GM12878 (cell line): ENCODE measurements at places on chromosomes 1 and 21.

- DNase-seq, result no peak
Measured at GRCh38 chr1:166159656-166160055, 7.1 kb downstream of the FAM78B start.

GRCh38 chr1:14740016-14740415, 141.5 kb downstream of the KAZN start:
- DNase-seq, result no peak

- no peak for DNase-seq
Measured at GRCh38 chr1:119341372-119341947, 27.1 kb upstream of the HAO2 start.

GRCh38 chr1:243712941-243713340, 137.1 kb downstream of the AKT3 start:
- no peak for DNase-seq

GRCh38 chr1:228226956-228227791, 19.3 kb downstream of the OBSCN start:
- no peak for DNase-seq

- DNase-seq, result no peak
Measured at GRCh38 chr21:34980423-34981115, 68.5 kb downstream of the RUNX1 start.

DNA sequence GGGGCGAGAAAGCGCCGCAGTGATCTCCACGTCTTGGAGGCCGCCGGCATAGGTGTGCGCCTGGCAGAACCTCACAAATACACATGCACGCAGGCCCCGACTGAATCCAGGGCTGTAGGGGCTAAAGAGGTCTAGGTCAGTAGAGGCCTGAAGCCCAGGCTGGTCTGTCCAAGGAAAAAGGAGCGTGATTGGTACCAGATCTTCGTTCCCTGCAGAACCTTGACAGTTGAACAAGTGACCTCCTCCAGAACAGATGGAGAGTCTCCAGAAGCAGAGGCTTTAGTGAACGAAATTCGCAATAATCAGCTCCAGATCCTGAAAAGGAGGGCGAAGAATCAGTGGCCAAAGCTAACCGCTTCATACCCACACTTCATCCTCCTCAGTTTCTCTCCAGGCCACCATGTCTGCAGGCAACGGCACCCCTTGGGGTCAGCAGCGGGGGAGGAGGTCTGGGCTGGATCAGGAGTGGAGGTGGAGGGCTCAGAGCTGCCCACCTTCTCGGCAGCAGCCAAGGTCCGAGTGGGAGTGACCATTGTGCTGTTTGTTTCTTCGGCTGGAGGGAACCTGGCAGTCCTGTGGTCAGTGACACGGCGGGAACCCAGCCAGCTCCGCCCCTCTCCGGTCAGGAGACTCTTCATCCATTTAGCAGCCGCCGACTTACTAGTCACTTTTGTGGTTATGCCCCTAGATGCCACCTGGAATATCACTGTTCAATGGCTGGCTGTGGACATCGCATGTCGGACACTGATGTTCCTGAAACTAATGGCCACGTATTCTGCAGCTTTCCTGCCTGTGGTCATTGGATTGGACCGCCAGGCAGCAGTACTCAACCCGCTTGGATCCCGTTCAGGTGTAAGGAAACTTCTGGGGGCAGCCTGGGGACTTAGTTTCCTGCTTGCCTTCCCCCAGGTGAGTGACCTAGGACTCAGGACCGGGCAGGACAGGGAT, 749 bp upstream of the PEX11B start:
- DNase-seq, result no peak
